Muscle of arm (tissue), 14 donors: ENCODE measurements at places on chromosomes 13 and 19. TPM values are rescaled to one million over a fixed set of nuclear protein-coding genes. Genes with fewer than 3 reads are reported as not detected.
A peak's percentile ranks its signal among the peaks of the same experiment; 100 is the strongest.

DNA sequence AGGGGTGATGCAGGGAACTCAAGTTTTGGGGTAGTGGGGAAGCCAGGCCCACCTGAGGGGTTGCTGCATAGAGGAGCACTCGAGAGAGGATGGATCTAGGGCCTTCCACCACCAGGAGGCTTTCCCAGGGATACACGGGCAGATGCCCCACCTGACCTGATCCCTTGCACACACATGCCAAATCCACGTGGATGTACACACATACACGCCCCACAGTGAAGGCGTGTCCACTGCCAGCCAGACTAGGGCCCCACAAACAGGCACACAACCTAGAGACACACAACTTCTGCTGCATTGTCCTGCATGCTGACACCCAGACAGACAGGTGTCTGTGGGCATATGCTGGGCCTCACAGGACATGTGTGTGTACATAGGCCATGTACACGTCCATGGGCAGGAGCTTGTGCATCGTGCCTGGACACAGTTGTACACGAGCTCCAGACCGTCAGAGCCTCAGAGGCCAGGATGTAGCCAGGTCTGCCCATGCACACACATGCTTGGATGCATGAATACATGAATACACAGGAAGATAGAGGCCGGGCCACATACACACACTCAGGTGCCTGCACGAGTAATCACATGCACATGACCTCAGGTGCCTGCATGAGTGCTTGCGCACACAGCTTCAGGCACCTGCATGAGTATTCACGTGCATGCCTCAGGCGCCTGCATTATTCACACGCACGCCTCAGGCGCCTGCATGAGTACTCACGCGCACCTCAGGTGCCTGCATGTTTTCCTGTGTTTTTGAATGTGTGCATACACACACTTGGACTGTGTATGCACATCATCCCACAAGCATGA, 8.9 kb downstream of the CCDC97 start:
- no peak for DNase-seq

DNA sequence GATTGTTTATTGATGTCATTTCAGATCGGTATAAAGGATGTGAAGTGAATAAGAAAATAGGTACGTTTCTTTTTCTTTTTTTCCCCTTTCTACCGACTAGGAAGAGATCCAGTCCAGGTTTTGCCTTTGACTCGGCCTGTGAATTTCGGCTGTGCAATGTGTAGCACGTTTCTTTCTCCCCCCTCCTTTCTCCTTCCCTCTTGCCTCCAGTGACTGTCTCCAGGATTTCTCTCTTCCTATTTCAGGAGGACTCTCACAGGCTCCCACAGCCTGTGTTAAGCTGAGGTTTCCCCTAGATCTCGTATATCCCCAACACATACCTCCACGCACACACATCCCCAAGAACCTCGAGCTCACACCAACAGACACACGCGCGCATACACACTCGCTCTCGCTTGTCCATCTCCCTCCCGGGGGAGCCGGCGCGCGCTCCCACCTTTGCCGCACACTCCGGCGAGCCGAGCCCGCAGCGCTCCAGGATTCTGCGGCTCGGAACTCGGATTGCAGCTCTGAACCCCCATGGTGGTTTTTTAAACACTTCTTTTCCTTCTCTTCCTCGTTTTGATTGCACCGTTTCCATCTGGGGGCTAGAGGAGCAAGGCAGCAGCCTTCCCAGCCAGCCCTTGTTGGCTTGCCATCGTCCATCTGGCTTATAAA, at the start of gene GPC6:
GPC6 (plus strand) TSS at position 185 of the 657 bp plus-strand sequence.
- peak; percentile 89 for DNase-seq

DNA sequence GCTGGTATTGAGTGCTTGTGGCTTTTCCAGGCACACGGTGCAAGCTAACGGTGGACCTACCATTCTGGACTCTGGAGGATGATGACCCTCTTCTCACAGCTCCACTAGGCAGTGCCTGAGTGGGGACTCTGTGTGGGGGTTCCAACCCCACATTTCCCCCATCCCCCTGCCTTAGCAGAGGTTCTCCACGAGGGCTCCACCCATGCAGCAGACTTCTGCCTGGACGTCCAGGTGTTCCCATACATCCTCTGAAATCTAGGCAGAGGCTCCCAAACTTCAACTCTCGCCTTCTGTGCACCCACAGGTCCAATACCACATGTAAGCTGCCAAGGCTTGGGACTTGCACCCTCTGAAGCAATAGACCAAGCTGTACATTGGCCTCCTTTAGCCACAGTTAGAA, 25.3 kb upstream of the ZSCAN18 start:
- DNase-seq: no peak

- DNase-seq: peak; percentile 19
Measured at GRCh38 chr13:100392709-100393630, 195.6 kb downstream of the GGACT start.

DNA sequence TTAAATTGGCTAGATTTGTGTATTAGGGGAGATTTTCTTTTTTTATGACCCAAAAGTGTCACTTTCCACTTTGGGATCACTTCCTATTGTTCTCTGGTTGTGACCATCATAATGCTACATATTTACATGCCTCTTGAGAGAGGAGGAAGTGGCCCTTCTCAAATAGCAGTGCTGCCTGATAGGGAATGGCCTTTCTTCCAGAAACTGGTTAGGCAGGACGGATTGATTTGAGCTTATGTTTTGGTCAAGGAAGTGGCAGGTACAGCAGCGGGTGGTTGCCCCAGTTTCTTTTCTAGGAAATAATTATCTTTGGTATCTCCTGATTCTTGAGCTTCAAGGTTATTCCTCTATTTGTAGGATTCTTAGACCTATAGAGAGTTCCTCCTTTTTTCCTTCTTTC, 21.9 kb upstream of the WTIP start:
- DNase-seq: no peak

DNA sequence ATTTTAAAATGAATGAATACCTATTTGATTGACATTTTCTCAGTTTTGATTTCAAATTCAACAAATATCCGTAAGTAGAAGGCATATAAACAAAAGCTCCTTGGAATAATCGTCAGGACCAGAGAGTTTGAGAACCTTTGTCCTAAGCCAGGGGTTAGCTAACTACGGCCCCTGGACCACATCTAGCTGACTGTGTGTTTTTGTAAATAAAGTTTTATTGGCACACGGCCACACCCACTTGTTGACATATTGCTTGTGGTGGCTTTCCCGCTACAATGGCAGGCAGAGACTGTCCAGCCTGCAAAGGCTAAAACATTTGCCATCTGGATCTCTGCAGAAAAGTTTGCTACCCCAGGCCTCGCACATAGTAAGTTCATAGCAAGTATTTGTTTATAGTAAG, 83.4 kb downstream of the GNG7 start:
- no peak for DNase-seq

GRCh38 chr13:46361276-46361934, 25.6 kb downstream of the RUBCNL start:
- no peak for DNase-seq

GRCh38 chr13:103291798-103292572, 225.8 kb upstream of the SLC10A2 start:
- DNase-seq: no peak

- DNase-seq: no peak
Measured at GRCh38 chr19:5795382-5795919, 4.5 kb upstream of the DUS3L start.

DNA sequence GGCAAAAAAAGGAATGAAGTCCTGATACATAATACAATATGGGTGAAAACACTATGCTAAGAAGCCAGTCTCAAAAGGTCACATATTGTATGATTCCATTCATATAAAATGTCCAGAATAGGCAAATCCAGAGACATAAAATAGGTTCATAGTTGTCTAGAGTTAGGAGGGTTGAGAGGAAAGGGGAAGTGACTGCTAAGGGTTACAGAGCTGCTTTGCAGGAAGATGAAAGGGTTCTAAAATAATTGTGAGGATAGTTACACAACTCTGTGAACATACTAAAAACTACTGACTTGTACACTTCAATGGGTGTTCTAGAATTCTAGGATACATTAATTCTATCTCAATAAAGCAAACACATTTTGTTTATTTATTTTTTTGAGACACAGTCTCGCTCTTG, 25.7 kb downstream of the CAB39L start:
- DNase-seq: no peak

GRCh38 chr13:32056316-32056715, 24.7 kb downstream of the FRY start:
- DNase-seq: no peak

DNA sequence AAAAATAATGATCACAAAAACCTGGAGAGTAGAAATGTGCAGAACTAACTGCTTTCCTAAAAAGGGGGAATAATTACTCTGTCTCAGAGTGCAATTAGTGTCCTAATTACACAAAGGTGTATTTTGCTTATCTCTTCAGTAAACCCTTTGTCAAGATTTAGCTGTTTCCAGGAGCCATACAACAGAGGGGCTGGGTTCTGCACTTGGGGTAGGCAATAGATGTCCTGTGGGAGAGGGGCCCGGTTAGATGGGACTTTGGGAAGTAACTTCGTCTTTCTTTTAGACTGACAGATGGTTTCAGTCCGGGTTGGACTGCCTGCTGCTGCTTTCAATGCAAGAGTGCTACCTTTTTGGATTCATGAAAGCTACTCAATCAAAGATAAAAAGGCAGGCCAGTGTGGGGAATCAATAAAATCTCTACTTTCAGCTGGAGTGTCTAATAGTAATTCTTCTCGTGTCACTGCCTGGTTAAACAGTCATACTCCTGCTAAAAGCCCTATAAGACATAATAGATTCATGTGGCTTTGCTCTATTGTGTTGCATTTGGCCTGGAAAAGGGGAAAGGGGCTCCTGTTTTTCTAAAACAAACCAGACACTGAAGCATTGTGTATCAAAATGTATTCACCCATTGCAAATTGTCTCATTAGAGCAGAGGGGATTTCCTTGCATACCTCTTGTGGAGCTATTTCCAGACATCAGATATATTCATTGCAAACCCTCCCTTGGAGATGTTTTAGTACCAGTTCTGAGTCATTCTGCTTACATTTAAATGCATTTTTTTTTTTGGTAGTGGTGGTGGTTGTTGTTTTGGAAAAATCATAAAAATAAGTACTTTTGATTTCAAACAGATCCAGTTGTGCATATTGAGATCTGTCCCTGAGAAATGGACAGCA, 83.3 kb upstream of the PCDH8 start:
- DNase-seq: no peak

- no peak for DNase-seq
Measured at GRCh38 chr13:101211261-101211660, 205.0 kb downstream of the NALCN start.

- no peak for DNase-seq
Measured at GRCh38 chr19:33225458-33225926, at the start of gene SLC7A10. Gene SLC7A10, minus strand, starts transcription at chr19:33225850. Its CDS starts 147 bp downstream, at chr19:33225703.

DNA sequence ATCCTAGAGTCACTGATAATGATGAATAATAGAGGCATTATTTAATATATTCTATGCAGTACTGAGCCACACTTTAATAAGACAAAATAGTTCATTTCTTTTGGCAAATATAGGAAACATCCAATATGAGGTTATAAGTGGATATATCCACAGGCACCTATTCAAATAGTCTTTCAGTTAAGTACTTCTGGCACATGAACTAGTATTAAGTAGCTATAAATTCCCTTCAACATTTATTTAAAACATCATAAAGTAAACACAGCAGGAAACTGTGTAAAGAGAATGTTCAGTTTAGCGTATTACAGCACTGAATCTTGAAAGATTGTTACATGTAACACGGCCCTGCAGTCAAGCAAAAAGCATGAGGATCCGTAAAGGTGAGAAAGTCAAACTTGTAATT, 463.3 kb upstream of the KLF12 start:
- no peak for DNase-seq

The CERS1 gene
- polyA plus RNA-seq: 20.5 TPM

The RAB20 gene
- polyA plus RNA-seq: not detected

The SLC25A41 gene
- polyA plus RNA-seq: 0.48 TPM

The AXL gene
- 31.6 TPM for polyA plus RNA-seq

The ADGRL1 gene
- polyA plus RNA-seq: 13.5 TPM

The PNMA8B gene
- polyA plus RNA-seq: 2.1 TPM

The DZIP1 gene
- 23.6 TPM for polyA plus RNA-seq
